ENCODE measurements at places on chromosomes 6 and 20.

GRCh38 chr20:1491281-1491840 is at the start of gene SIRPB2:
TSS of gene SIRPB2 (minus strand) at chr20:1491420. CDS start at chr20:1491359, 61 bp downstream.
- no peak for DNase-seq

DNA sequence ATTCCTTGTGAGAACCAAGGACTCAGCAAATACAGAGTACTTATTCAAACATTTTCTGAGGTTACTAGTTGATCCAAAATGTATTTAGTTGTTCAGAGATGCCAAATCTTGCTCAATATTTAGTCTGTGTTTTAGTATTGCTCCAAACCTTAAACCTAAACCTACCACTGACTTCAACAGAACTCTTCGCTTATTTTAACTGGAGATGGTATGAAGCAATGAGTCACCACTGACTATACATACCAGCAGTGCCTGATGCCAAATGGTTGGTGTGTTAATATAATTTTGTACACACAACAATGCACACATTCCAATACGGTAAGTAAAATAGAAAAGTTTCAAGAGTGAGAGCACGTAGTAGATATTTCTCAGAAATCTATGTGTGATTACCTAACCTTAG is 1.9 kb upstream of the SPTLC3 start:
- no peak for DNase-seq

DNA sequence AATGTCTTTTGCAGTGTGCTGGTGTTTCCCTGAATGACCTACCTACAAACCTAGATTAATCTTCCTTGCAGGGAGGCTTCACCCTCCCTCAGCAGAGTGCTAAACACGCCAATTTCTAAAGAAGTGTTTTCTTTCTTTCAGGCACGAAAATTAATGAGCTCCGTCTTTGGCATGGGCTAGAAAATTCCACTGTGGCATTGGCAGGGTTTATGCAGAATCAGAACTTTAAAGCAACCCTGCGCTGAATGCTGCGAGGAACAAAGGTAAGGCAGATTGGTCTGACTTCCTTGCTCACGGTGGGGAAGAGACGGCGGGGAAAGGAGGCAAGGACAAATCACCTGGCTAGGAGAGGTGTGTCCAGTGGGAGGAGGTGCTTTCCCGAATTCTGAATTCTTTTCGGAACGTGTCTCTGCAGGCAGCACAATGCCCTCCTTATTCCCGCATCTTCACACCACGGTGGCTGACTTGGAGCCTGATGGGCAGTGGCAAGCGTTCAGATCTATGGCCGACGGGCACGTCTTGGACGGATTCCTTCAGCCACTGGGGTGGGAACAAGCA is 6.2 kb upstream of the BANF2 start:
- DNase-seq: no peak

- DNase-seq: no peak
Measured at GRCh38 chr6:141210901-141211300, 921.8 kb upstream of the GJE1 start.

DNA sequence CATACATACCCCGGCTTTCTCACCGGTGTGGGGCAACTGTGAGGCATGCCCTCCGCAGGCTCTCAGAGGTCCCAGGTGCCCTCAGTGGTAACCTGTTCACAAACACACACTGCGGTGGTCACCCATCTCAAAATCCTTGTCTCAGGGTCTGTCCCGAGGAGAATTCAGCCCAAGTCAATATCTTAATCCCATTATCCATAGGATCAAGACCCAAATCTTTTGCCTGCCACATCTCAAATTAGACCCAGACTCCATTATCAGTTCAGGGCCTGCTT is 140.8 kb downstream of the CDC5L start:
- DNase-seq: no peak

DNA sequence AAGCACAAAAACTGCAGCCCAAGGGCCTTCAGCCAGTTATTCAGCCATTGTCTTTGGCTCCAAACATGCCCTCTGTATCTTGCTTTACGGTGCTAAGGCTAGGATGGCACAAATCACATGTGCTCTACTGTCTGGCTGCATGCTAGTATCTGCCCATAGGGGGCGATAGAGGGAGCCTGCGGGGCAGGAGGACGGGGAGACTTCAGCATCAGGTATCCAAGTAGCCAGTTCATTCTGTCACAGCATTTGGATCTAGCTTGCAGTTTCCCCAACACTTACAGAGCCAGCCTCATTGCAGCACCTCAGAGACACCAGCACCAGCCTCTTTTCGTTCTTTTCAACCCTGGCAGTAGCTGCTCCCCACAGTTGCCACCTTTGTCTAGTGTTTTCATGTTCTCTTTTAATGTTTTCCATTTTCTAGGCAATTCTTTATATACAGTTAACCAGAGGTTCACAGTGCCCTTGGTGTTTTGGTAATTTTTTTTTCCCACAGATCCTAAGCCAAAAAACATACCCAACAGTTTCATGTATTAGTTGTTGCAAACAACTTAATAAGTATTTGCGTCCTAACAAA is 705.9 kb downstream of the PTPRT start:
- DNase-seq: no peak

DNA sequence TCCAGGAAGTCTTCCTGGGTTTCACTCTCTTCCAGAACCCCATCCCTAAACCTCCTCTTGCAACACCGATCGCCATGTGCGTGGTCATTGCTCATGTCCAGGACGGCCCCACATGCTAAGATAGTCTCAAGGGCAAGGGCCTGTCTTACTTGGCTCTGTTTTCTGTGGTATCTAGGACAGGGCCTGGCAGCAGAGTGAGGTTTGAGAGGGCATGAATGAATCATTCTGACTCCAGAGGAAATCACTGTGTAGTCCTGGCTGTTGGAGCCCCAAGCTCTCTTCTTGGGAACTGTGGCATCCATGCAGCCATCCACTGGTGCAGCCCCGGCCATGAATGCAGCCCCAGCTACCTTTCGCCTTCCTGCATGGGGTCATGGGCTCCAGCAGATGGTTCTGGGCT is 12.4 kb downstream of the SIRPA start:
- peak; percentile 90 for DNase-seq

DNA sequence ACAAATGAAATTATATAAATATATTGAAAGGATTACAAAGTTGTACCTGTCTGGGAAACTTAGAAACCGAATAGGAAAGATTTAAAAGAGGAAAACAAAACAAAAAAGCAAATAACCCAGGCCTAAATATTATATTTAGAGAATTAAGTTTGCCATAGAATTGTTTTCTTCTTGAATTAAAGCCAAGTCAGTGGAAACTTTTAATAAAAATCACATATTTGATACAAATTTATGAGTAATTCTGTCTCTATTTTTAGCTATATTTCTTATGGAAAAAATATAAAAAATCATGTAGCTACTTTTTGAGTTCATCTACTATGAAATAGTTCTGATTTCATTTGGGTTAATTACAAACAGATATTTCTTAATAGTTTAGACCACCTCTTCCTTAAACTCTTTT is 470.2 kb upstream of the HSF2 start:
- DNase-seq: no peak

DNA sequence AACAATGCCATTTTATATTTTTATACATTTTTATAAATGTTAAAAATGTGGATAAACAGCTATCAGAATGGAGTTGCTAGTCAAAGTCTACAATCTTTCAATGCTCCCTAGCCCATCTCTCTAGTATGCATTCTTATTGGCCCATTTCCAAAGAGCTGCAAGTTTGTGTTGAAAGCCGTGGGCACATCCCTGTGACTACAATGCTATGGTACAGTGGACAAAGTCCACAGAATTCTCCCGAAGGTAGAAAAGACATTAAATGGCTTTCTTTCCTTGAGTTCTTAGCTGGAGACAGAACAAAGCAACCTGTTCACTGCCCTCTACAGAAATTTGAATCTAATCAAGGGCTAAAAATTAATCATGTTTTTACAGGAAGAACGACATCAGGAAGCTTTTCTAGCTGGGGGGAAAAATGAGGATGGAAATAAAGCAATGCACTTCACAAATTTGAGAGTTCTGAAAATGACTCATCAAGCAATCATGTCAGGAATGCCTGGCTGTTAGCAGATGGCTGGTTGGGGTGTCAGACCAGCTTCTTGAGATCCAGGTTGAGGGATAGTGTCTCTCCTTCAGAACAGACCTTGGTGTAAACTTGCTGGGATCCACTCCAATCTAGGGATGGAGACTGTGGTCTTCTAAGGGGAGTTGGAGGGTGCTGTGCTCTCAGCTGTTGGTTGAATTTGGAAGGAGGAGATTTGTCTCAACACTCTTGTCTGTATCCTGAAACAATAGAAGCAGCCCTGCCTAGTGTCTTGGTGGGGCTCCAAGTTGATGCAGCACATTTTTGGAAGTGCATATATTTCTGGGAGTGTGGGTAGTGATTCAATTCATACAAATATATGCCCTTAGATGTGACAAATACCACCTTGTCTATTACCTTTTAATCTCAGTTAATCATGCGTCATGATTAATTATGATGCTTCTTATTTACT is 143.4 kb upstream of the PHACTR1 start:
- DNase-seq: peak; percentile 73

DNA sequence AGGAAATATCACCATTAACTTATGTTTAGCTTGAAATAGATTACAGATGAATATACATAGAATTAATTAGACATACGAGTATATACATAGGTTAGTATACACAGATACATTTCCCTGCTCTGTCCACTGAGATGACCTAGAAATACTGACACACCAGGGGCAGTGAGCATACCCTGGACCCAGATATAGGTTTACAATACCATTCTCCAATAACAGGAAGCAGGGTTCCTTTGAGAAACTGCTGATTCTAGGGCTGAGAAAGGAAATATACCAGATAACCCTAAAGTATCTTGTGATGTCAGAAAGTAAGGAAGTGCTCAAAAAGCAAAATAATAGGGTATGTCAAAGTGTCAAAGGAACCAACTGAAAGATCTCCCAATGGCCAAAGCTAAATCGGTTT is 322.5 kb downstream of the HAO1 start:
- no peak for DNase-seq

DNA sequence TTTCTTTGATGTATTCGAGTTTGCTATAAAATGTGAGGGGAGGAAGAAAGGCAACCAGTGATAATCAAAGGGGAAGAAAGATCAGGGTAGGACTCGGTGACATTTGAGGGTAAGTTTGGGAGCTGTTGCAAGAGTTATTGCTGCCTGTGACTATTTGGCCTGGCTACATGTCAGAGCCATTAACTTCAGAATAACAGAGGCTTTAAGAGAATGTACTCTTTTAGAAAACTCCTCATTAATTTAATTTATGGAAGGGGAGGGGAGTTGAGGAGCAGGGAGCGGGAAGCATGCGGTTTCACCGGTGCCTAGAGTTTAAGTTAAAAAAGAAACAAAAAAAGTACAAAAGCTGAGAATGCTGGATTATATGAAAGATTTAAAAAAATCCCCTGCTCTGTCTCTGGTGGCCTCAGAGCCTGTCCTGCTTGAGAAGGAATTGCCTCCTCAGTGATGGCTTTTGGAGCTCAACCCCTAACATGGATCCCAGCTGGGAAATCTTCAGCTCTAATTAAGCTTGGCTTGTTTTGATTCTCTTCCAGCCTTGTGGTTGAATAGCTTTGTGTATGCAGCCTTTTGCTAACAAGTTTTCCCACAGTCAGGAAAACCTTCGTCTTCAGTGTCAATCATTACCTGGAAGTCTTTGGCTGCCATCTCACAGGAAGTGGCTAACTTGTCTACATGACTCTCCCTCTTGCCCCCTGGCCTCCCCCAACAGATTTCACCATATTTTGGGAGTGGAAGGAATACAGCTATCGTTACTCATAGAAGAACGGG is 238.2 kb downstream of the SOX4 start:
- DNase-seq: no peak

DNA sequence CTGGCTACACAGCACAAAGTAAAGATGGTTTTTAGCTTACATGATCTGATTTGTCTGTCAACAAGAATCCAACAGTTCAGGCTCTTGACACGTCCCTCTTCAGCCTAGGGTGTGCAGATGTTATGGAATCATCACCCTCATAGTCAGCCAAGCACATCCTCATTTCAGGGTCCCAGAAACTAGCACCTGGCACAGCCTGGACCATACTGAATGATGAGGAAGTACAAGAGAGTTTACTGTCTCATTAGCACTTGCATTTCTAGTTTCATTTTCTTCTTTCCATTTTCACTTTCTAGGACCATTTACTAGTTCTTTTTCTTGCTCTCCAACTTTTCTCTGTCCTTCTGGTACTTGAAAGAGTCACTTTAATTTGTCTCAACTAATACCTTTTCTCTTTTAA is 6.5 kb downstream of the RIPOR2 start:
- DNase-seq: no peak

- DNase-seq: no peak
Measured at GRCh38 chr20:43925801-43926200, 11.1 kb downstream of the TOX2 start.
